Stimulated activated CD8-positive, alpha-beta memory T cell treated with anti-CD3 and anti-CD28 coated beads, Interleukin-7, amount 100 ng/mL, for 48 hours (primary cell): ENCODE measurements at places on chromosomes 7 and 10.
A peak's percentile ranks its signal among the peaks of the same experiment; 100 is the strongest.

- DNase-seq, result no peak
Observed at GRCh38 chr10:79283616-79284015, 63.7 kb upstream of the PPIF start.

DNA sequence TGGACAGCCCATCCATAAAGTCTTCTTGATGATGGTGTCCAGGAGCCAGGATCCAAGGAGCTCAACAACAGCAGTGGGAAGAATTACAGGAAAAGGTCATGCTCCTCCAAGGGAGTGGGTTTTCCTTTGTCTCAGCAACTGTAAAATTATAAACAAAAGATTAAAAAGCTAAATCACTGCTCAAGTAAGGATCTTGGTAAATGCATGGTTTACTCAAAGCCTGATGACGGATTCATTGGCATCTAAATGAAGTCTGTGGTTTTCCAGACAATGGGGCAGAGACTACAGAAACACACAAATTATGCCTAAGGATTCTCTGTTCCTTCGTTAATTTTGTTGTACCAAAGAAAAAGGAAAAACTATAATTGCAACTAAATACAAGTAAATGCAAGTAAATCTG is 36.4 kb upstream of the DLX6 start:
- DNase-seq, result no peak

- DNase-seq, result no peak
Observed at GRCh38 chr7:27139334-27140125, 4.0 kb downstream of the HOXA5 start.

DNA sequence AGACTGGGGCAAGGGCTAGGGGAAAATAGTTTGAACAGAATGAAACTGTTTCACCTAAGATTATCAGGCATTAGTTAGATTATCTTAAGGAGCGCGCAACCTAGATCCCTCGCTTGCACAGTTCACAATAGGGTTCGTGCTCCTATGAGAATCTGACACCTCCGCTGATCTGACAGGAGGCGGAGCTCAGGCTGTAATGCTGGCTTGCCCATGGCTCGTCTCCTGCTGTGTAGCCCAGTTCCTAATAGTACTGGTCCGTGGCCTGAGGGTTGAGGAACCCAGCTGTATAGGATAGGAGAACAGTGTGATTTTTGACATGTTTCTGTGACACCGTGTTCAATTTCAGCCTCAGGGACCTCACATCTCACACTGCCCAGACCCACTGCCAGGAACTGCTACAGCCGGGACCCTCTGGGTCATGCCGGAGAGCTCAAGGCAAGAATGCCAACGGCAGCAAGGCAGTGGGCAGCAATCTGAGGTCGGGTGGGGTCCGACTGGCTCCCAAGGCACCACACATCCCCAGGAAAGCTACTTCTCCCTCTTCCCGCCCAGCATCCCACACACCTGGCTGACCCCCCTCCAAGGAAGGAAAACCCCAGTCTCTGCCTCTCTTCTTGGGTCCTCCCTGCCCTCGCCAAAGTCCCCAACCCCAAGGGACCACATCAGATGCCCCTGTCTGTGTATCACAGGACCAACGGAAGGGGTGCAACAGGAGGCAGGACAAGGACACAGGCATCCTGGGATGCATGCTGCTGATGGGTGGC is 31.7 kb downstream of the CAMK2B start:
- DNase-seq, result no peak

- no peak for DNase-seq
Observed at GRCh38 chr10:114042895-114043531, 653 bp upstream of the ADRB1 start.

DNA sequence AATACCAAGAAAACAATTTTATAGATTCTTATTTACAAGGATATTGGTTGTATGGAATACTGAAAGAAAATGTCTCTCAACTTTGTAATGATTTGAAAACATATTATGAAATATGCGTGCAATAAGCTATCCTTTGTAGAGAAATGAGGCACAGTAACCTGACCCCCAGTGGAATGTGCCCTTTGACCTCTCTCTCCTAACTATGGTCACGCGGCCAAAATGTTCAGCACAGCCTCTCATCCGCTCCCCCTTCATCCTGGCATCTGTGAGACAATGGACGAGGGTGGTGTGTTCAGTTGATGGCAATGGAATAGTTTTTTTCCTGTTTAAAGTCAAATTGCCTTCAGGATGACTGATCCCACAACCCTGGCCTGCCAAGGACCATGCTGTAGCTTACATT is 13.3 kb downstream of the BEND7 start:
- DNase-seq, result no peak

- no peak for DNase-seq
Observed at GRCh38 chr7:28395831-28396230, 16.5 kb upstream of the CREB5 start.

DNA sequence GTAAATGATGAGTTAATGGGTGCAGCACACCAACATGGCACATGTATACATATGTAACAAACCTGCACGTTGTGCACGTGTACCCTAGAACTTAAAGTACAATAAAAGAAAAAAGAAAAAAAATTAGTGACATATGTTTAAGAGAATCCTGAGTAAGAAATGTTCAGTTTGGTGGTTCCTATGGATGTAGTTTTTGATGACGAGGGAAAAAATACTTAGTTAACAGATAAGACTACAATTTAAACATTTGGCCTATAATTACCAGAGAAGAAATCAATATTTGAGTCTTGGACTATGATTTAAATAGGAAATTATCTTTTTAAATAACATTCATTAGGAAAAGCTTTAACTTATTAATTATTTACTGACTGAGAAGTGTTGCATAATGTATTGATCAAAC is 39.2 kb upstream of the SLC26A3 start:
- no peak for DNase-seq

DNA sequence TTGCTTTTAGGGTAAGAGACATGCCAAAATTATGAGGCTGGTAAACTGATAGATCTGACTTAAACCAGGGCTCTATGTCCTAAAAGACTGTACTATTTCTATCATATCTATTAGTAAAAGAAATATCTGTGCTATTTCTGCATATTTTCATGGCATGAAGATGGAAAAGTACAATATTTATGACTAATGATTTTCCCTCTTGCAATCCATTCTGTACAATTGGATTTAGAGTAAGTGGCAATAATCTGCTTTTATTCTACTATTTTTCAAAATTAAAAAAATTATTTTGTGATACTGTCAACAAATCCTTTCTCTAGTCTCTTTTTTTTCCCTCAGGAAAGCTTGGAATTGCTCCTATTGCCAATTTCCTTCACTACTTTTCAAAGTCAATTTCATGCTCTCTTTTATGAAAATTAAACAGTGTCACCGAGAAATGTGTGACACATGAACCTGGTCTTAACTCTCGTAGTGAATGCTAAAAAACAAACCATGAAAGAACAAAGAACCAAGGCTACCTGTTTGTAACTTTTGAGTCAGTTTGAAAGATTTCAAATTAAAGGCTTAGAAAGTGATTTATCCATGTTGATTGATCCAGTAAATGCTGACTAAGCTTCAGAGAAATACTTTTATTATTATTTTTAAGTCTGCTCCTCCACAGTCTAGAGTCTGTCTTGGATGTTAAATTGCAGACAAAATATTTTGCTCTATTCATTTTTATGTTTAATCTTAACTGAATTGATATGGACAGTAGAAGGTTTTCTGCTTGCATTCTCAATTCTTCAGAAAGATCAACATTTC is 262.7 kb upstream of the CHRM2 start:
- DNase-seq, result no peak

GRCh38 chr7:133157045-133157444 is 75.2 kb upstream of the CHCHD3 start:
- DNase-seq, result no peak

DNA sequence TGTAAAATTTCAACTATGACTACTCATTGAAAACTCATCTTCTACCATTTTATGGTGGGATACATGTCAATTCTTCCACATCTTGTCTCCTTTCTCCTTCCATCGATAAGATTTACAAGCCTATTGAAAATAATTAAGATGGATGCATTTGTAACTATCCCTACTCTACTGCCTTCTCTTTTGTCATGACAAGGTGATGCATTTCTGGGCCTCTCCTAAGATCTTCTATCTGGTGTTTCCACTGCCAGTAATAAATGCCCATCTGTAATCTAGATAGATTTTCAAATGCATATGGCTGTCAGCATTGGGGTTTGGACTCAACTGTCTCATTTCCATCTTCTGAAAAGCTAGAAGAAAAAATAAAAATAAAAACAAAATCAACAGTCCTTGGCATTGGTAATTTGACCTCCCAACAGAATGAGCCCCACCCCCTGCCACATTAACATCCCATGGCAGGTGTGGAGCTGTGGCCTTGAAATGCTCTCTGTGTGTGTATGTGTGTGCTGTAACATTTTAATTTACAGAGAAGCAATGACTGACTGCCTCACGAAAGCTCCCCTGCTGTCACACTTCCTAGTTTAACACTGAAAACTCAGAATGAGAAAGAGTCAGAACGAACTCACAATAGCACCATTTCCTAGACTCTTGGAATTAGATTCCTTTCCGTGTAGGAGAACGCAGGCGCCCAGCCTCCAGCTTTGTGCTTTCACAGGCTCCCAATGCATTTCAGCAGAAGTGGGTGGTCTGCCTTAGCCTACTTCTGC is 74.2 kb downstream of the RHOBTB1 start:
- no peak for DNase-seq

- no peak for DNase-seq
Observed at GRCh38 chr10:122085423-122085911, 96.5 kb downstream of the TACC2 start.

DNA sequence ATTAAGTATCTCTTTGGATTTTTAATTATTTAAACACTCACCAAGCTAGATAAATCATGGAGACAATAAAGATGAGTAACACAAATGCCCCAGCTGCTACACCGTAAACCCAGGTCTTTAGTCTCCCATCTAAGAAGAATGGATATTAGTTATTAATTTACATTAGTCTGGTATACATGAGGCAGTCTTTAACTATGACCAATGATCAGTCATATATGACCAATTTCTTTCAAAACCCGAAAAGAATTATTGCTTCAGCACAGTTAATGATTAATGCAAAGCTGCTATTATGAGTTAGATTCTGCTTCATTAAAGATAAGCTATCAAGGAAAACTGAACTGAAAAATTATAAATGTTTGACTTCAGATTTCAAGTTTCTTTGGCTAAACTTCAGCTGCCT is 402.9 kb downstream of the PHF14 start:
- DNase-seq, result no peak

GRCh38 chr7:14497390-14497789 is 405.2 kb downstream of the DGKB start:
- DNase-seq, result no peak

DNA sequence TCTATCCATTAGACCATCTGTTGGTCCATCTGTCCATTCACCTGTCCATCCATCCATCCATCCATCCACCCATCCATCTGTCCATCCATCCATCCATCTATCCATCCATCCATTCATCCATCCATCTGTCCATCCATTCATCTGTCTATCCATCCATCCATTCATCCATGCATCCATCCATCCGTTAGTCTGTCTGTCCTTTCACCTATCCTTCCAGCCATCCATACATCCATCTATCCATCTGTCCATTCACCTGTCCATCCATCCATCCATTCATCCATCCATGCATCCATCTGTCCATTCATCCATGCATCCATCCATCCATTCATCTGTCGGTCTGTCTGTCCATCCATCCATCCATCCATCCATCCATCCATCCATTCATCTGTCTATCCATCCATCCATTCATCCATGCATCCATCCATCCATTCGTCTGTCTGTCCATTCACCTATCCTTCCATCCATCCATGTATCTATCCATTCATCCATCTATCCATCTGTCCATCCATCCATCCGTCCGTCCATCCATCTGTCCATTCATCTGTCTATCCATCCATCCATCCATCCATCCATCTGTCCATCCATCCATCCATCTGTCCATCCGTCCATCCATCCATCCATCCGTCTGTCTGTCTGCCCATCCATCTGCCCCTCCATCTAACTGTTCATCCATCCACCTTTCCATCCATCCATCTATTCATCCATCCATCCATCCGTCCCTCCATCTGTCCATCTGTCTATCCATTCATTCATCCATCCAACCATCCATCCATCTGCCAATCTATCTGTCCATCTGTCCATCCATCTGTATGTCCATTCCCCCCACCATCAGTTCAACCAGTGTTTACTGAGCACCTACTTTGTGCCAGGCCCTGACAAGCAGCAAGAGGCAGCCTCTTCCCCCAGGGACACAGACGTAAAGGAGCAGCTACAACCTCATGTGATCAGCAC is 4.8 kb upstream of the LFNG start:
- no peak for DNase-seq

DNA sequence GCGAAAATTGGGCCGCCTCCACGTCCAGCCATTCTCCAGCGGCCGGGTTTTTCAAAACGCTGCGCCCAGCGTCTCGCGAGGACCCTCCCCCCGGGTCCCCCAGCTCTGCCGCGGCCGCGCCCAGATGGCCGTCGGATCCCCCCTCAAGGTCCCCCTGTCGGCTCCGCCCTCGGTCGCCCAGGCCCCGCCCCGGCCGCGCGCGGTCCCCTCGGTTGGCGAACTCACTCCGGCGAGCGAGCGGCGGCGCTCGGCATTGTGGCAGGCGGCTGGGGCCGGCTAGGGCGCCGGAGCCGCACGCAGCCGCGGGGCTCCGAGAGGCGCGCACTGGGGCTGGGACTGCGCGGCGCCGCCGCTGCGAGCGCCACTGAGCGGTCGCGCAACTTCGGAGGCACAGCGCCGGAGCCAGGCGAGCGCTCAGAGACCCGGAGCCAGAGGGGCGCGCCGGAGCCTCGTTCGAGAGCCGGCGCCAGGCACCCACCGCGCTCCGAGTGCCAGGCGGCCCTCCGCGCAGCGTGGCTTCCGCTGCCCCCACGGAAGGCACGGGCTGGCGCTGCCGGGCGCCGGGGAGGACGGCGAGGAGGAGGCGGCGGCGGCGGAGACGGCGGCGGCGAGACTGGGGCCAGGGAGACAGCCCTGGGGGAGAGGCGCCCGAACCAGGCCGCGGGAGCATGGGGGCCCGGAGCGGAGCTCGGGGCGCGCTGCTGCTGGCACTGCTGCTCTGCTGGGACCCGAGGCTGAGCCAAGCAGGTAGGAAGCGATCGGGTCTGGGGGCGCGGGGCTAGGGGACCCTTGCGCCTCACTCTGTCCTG is at the start of gene UNC5B:
Gene UNC5B (plus strand): TSS at position 253 of the 809 bp plus-strand sequence. CDS start 416 bp downstream, at position 669.
- DNase-seq, result peak; percentile 47

GRCh38 chr7:73349763-73350162 is 21.8 kb downstream of the FKBP6 start:
- DNase-seq, result no peak

DNA sequence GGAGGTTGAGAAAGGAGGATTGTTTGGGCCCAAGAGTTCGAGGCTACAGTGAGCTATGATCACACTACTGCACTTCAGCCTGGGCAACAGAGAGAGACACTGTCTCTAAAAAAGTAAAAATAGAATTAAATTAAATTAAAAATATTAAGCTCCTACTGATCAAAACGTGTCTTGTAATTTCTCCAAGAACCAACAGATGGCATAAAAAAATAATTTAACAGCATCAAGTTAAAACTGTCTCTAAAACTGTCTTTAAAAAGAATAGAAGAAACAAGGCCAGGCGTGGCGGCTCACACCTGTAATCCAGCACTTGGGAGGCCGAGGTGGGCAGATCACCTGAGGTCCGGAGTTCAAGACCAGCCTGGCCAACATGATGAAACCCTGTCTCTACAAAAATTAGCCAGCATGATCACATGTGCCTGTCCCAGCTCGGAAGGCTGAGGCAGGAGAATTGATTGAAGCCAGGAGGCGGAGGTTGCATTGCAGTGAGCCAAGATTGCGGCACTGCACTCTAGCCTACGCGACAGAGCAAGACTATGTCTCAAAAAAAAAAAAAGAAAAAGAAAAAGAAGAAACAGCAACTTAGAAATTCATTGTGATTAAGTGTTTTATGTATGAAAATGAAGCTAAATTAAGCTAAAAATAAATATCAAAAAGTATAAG is 24.5 kb downstream of the MTPAP start:
- DNase-seq, result no peak

- no peak for DNase-seq
Observed at GRCh38 chr10:107126512-107127065, 37.9 kb downstream of the SORCS1 start.
